ENCODE measurements at places on chromosomes 1 and 21.

DNA sequence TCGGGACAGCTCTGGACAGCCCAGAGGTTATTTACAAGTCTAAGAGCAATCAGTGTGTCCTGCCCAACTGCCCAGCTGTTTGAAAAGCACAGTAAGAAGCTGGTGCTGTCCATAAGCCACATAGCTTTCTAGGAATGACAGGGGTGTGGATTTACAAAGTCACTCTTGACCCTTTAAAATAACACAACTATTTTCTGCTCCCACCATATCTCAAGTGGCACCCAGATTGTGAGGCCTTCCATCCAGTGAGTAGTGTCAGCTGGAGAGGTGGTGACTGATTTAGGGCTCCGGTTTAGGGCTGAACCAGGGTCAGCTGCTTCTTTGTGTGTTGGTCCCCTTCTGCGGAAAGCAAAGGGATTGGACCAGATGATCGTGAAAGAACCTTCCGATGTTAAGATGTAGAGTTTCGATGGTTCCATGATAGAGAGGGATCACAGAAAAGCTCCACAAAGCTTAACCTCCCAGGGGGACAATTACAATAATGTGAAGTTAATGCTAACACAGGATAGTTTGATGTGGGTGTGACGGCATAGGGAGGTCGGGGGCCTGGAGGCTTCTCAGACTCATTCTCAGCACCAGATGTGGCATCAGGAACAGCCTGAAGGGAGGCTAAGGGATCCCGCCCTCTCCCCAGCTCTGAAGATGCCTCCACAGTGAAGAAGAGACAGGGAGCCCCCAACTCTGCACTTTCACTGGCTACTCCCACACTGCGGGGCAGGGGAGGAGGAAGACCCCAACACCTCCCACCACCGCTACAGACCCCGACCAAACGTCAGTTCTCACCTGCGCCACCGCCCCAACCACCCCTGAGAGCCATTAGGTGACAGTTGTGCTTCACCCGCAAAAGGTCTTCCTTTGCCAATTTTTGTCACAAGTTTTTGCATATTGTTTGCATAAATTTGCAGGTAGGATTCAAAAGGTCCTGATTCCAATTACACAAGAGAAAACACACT lies 40.6 kb downstream of the LRRC3 start:
- DNase-seq, result no peak

- no peak for DNase-seq
These were observed 21.3 kb downstream of the SLC9C2 start for GRCh38 chr1:173581383-173582079.

- no peak for DNase-seq
These were observed 82.3 kb downstream of the PGM1 start for GRCh38 chr1:63675420-63675931.

DNA sequence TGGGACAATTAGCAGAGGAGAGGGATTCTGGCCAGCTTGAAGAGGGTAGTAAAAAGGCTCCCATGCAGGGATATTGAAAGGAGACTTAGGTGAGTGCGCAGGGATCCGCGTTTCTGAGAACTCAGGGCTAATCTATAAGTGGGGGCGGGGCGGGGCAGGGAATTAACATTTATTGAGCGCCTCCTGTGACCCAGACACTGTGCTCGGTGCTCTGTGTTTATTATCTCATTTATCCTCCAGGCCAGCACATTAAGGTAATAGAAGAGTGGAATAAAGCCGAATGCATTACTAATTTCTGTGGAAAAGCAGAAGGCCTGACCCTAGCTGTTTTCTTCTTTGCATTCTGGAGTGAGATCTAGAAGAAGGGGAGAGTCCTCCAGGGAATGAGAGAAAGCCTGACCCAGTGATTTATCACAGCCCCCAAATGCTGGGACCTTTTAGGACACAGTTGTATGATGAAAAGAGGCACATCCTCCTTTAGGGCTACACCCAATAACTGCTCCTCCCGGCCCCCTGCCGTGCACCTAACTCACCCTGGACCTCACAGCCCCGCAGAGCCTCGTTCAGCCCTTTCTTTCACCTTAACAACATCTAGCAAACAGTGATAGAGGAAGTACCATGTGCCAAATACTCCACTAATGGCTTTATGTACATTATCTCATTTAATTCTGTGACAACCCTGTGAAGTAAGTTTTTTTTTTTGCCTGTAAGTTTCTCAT lies 317.6 kb downstream of the PBX1 start:
- no peak for DNase-seq

DNA sequence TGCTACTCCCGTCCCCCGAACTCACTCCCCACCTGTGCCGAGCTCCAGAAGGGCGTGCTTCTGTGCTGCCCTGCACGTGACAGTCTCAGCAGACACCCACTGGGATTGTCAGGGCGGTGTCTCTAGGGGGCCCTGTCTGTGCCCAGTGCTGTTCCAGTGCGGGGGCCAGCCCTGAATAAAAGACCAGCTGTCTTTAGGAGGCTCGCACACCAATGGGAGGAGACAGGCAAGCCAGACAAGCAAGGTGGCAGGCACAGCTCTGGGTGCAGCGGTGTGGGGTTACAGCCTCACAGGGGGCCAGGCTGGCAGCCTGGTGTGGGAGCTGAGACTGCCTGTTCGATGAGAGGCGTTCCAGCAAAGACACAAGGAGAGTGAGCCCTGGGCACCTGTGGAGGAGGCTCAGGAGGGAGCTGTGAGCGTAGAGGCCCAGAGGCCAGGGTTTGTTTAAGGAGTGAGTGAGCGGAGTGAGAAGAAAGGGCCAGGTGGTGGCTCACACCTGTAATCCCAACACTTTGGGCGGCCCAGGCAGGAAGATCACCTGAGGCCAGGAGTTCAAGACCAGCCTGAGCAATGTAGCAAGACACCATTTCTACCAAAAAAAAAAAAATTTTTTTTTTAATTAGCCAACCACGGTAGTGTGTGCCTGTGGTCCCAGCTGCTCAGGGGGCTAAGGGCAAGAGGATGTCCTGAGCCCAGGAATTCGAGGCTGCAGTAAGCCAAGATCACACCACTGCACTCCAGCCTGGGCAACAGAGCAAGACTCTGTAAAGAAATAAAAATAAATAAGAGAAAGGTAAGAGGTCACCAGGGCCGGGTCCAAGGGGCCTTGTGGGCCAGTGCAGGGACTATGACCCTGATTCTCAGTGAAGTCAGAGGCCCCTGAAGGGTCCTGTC lies 48.2 kb upstream of the ARHGEF16 start:
- no peak for DNase-seq

- DNase-seq, result no peak
These were observed 67.9 kb downstream of the SLC44A5 start for GRCh38 chr1:75542818-75543570.

DNA sequence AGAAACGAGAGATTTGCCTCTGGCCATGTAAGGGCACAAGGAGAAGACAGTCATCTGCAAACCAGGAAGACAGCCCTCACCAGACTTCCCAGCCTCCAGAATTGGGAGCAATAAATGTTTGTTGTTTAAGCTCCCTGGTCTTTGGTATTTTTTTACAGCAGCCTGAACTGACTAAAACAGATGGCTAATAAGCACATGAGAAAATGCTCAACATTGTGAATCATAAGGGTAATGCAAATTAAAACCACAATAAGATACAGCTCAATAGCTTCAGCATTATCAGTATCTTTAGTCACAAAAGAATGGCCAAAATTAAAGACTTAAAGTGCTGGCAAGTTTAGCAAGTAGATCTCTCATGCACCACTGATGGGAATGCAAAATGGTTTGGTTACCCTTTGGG lies 11.7 kb downstream of the UBE2G2 start:
- DNase-seq, result no peak

DNA sequence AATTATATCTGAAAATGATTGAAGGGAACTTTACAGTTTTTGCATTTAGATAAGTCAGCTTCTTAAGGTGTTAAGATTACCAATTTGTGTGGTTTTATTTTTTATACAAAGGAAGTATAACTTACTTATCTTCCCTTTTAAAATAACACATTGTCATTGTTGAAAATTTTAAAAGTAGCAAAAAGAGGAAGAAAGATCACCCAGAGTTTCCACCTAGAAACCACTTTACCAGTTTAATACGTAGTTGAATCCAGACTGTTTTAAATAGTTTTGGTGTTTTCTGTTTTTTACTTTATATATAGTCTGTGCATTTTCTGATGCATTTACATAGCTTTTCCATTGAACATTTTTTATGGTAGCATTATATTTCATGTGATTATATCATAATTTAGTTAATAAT lies 6.1 kb downstream of the CCDC18 start:
- no peak for DNase-seq

GRCh38 chr1:100065183-100065968 lies 67.4 kb downstream of the SASS6 start:
- DNase-seq, result no peak

DNA sequence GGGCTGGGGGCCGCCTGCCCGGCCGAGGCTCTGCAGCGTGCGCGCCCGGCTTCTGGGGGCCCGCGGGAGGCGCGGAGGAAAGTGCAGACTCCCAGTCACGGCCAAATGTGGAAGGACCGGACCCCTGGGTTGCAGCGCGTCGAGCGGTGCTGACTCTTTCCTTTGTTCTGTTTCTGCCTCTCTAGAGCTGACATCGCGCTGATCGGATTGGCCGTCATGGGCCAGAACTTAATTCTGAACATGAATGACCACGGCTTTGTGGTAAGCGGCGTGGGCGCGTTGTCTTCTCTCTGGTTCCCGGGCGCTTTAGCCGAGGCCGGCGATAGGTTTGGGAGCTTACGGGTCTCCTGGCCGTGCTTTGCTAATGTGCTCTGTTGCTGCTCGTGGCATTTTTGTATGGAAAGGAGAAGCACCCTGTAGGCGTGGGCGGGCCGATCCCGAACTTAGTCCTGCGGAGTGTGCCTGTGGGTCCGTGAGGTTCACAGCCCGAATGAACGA lies 629 bp downstream of the PGD start:
- no peak for DNase-seq

GRCh38 chr1:11907275-11908094 lies 18.7 kb downstream of the KIAA2013 start:
- peak; percentile 87 for DNase-seq

DNA sequence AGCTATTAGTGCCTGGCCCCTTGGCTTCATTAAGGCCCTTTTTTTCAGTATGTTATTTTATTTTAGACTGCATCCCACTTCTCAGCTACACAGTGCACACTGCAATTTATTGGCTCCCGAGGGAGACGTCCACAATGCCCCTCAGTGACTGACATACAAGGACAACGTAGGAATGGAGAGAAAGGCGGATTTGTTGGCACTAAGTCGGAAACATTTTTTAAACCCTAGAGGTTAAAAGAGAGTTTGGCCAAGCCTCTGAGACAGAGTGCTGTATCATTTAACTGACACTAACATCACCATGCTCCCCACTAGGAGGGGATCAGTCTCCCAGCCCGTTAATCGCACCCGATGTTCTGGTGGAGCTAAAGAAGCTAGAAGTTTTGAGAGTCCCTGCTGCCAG lies 45.7 kb upstream of the FOXD3 start:
- DNase-seq, result no peak

GRCh38 chr21:36022427-36023091 lies 37.8 kb downstream of the SETD4 start:
- DNase-seq, result no peak

DNA sequence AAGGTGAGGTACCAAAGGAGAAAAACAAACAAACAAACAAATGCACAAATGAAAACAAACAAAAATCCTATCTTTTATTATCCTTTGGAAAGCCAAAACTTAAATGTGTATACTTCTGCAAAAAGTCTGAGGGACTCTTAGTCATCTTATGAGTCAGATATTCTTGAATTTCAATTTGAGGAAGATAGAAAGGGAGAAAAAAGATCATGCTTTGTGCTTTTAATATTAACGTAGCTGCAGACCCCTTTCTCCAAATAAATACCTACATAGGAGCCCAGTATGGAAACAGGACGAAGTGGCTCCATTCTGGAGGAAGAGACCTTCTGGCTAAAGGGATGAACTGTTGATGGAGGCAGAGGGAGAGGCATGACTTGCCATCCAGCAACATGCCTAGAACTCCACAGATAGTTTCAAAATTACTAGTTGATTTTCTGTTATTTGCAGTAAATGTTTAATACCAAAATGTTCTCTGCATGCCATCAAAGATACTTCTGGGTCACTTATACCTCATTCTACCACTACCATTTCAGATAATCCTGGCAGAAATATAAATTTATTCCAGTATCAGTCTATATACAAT lies 25.4 kb downstream of the NUP210L start:
- DNase-seq, result no peak

DNA sequence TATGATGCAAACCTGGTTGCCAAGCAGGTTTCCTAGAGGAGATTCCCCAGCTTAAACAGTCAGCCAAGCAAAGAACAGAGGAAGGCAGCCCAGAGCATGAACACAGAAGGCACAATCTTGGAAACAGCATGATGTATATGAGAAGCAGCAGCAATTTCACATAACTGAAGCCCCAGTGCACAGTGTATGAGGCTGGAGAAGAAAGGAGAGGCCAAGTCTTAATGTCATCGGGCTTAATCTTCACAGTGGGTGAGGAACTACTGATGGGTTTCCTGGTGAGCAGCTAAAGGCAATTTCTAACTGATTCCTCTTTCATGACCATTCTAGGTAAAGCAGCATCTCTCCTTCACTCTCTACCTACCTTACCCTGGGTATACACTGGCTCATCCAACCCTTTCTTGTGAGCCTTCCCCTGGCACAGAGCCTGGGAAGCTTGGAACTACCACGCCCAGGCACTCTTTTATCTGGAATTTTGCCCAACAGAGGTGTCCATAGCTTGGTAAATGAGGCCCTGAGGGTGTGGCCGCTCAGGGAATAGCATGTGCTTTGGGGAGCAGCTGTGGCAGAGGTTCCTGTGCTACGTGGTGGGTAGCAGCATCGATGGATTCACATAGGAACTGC lies 22.0 kb downstream of the FYB2 start:
- no peak for DNase-seq

GRCh38 chr1:67566803-67567377 lies 118.1 kb upstream of the GADD45A start:
- no peak for DNase-seq

DNA sequence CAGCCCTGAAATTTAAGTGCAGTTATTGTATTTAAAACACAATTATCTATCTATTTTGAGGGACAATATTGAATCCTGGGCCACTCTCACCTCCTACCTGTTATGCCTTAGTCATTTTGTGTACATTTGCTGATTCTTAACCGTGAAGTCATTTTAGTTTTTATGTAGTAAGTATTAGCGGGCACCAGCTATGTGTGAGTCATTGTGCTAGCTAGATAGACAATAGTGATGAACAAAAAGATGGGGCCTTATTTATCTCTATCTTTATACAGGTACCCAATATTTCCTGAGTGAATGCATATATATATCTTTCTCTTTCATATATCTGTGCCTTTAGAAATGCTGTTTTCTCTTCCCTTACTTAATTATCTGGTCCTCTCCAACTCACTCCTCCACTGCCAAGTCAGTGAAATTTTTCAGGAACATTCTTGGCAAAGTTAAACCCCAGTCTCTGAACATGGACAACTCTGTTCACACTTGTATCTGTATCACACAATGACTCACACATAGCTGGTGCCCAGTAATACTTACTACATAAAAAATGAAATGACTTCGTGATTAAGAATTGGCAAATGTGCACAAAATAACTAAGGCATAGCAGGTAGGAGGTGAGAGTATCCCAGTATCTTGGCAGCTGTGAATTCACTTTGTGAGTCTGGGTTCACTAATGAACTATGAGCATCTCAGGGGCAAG lies 166.0 kb upstream of the C8B start:
- no peak for DNase-seq
